ENCODE measurements at places on chromosomes 7 and 10. TPM values are rescaled to one million over a fixed set of nuclear protein-coding genes. Genes with fewer than 3 reads are reported as not detected.

FAM20C gene
- 34.9 TPM for total RNA-seq

ADARB2 gene
- total RNA-seq = 0.10 TPM

ERVW-1 gene
- not detected for total RNA-seq

STAG3 gene
- total RNA-seq = not detected

RET gene
- 0.45 TPM for total RNA-seq

LBX1 gene
- total RNA-seq = not detected

FBXO24 gene
- total RNA-seq = not detected

MYL7 gene
- total RNA-seq = not detected

NRP1 gene
- 281 TPM for total RNA-seq

ADCYAP1R1 gene
- not detected for total RNA-seq

LDB1 gene
- 26.7 TPM for total RNA-seq

PRKG1 gene
- total RNA-seq = 2.3 TPM

STN1 gene
- total RNA-seq = 36.8 TPM

EXOC6 gene
- 12.5 TPM for total RNA-seq

CYP2C19 gene
- total RNA-seq = not detected

WDR91 gene
- 37.8 TPM for total RNA-seq

SFRP5 gene
- 0.17 TPM for total RNA-seq

NKX1-2 gene
- not detected for total RNA-seq

OR2A7 gene
- total RNA-seq = 5.6 TPM

KEL gene
- total RNA-seq = 0.20 TPM

GARIN1A gene
- 0.17 TPM for total RNA-seq

CPSF4 gene
- total RNA-seq = 21.6 TPM

SLC37A3 gene
- total RNA-seq = 56.2 TPM

GNA12 gene
- 37.7 TPM for total RNA-seq

C10orf62 gene
- 0.35 TPM for total RNA-seq

FBXL13 gene
- 4.3 TPM for total RNA-seq

SPDYE2B gene
- not detected for total RNA-seq

BHLHA15 gene
- total RNA-seq = 0.94 TPM

TBXAS1 gene
- total RNA-seq = 35.5 TPM

ITGB8 gene
- 399 TPM for total RNA-seq

PRPS1L1 gene
- total RNA-seq = not detected

FFAR4 gene
- not detected for total RNA-seq

LIPF gene
- total RNA-seq = not detected

TEX47 gene
- total RNA-seq = not detected

SPDYE1 gene
- not detected for total RNA-seq

KCNIP2 gene
- total RNA-seq = not detected

PRXL2A gene
- total RNA-seq = 57.5 TPM

WIPF3 gene
- total RNA-seq = 0.35 TPM

SCD gene
- 189 TPM for total RNA-seq

GPR26 gene
- not detected for total RNA-seq

TAS2R41 gene
- total RNA-seq = not detected

GTPBP4 gene
- total RNA-seq = 50.0 TPM

CDH23 gene
- not detected for total RNA-seq

ASB15 gene
- not detected for total RNA-seq

CYP26C1 gene
- total RNA-seq = 0.65 TPM

WBP1L gene
- total RNA-seq = 79.7 TPM

PDIA4 gene
- total RNA-seq = 463 TPM

CCL26 gene
- not detected for total RNA-seq

CCDC146 gene
- total RNA-seq = 10.8 TPM

DRGX gene
- not detected for total RNA-seq

CELF2 gene
- total RNA-seq = 6.4 TPM

KCND2 gene
- total RNA-seq = 0.05 TPM

TMEM209 gene
- 8.0 TPM for total RNA-seq

TAS2R4 gene
- total RNA-seq = not detected

FAM25G gene
- not detected for total RNA-seq
